COR-L47 (cell line): ENCODE measurements at places on chromosomes 11 and 22.

DNA sequence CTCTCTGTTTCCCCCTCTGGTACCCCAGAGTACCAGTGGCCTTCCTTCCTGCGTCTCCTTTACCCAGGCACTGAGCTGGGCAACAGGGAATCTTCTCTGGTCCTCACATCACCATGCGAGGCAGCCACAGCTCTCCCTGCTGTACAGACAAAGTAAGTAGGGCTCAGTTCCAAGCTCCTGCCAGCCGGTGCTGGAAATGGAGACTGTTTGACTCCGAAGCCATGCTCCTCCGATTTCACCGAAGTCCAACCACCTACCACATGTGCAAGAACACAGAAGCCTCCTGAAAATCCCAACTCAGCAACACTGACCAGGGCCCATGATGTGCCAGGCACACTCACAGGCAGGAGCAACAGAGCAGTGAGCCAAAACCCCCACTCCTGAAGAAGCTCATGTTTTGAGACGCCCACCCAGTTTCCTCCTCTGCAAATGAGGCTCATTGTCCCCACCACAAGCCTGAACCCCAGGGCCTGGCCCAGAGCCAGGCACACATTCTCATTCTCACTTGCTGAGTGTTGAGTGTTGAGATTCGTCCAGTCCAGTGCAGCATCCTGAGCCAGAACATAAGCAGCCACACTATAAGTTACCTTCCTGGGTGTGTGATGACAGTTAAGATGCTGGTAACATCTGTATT, 156.0 kb downstream of the MPPED1 start:
- DNase-seq, result no peak

DNA sequence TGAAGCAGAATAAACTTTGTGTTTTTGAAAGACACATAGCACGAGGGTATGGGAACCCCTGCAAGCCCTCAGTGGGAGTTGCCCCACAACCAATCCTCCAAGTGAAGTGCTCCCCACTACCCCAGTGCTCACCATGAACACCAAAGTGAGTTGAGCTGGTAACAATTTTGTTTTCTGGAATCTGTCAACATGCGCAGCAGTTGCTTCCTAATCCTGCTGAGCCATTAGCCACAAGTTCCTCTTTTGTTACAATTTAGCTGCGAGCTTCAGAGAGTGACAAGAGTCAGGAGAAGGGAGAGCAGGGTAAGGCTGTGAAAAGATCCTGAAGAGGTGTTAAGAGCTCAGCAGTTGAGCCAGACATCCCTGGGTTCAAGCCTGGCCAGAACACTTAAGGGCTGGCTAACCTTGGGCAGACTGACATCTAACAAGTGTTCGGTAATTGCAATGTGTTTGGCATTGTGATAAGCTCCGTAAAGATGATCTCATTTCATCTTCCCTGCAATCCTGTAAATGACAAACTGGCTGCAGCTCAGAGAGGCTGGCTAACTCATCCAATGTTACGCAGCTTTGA, 24.1 kb upstream of the ASPHD2 start:
- no peak for DNase-seq

DNA sequence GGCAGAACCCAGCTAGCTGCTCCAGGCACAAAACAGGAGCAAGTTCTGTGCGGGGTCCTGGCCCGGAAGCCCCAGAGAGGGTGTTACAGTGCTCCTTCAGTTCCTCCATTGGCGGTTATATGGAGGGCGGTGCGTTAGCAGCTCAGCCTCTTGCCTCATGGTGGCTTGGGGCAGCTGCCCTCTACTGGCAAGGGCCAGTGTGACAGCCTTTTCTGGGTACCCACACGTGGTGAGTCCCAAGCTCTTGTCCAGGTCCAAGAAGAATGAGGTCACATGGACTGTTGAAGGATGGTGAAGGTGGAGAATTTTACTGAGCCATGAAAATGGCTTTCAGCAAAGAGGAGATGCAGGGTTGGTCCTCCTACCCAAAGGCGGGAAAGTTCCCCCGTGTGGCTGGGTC, 100.5 kb downstream of the WT1 start:
- DNase-seq, result no peak

DNA sequence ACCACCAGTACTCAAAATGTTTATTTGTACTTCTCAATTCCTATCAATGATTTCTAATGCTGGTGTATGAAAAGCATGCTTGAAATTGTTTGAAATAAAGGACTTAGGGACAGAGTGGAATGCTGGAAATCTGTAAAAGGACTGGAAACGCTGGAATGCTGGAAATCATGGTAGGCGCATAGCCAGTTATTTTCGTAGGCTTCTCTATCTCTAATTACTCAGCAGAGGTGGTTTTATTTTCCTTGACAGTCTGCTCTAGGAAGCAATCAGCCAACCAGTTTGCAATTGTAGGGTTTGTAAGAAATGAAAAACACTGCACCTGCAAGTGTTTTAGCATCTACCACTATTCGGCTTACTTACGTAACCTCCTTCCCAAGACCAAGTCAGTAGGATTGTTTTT, 788 bp downstream of the LIN7C start:
- no peak for DNase-seq

GRCh38 chr11:112801025-112801816, 160.0 kb upstream of the NCAM1 start:
- DNase-seq, result no peak

DNA sequence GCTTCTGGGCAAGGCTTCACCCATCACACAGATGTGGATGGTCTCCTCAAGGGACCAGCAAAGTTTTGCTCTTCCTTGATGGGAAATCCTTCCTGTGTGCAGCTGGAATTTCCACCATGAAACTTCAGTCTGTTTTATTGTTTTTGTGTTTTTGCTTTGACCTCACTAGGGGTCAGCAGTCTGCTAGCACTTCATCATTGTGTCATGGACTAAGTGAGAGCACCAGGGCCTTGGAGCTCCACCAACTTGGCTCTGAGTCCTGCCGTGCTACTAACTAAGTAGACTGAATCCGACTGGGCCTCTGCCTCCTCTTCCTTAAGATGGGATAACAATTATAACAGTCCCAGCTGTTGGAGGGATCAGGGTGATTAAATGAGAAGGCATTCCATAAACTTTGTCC, 305.8 kb upstream of the NCAM1 start:
- no peak for DNase-seq

DNA sequence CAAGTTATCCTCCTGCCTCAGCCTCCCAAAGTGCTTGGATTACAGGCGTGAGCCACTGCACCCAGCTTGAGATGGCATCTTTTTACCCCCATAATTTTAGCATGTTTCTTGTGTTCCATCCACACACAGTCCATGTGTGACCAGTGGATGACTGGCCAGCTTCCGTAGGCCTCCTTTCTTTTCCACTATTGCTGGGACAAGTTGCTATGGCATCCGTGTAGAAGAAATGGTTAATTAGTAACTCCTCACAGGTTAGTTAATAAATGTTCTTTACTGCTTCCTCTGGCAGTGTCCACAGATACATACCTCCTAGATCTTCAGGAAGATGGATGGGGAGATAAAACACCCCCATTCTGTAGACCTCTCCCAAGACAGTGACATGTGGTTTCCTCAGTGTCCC, 154.3 kb upstream of the RASSF10 start:
- DNase-seq, result no peak

GRCh38 chr11:43504316-43504950, 145.7 kb downstream of the TTC17 start:
- DNase-seq, result peak; percentile 58

DNA sequence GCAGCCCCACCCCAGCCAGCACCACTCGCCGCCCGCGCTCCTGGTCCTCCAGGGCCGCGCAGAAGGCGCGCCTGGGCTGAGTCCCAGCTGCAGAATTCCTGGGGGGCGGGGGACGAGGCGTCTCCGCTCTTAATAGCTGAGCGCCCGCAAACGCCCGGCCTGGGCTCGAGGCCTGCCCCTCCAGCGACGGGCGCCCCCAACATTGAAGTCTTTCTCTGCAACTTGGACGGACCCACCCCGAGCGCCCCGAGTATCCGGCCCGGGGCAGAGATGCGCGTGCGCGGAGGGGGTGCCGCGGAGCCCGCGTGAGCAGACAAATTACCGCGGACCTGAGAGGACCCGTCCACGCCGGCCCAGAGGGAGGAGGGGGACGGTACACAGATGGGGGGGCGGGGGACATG, 6.7 kb upstream of the SYT7 start:
- no peak for DNase-seq

- DNase-seq, result no peak
Observed at GRCh38 chr11:26150031-26150430, 181.9 kb upstream of the ANO3 start.

DNA sequence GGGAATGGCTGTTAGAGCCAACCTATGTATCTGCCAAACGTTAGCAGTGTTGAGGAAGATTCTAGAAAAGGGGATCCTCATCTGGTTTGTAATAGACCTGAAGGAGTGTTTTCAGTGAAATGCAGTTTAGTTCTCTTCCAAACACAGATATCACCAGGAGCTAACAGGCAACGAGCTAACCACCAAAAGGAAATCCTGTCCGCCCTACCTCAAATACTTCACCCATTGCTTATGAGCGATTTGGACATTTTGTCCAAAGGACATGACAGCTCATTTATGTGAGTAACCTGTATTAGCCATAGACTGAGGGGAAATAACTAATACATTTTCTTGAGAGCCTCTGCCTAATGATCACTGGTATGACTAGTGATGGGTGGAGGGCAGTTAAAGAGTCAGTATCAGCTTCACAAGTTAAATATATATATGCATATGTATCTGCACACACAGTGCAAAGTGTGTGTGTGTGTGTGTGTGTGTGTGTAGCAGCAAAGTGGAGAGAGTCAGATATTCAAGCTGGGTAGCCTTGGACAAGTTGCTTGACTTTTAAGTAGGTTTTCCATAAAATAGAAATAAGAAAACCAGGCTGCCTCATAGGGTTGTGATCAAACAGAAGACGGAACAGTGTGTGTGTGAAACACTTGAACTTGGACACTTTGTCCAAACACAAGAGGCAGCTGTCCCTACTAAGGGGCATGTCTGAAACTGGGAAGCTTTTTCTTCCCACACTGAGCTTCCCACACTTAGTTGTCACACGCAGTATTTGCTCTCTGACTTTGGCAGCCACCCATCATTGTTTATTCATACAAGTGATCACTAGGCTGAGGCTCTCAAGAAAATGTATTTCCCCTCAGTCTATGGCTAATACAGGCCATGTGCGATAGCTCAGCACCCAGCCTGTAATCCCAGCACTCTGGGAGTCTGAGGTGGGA, 940 bp upstream of the C11orf91 start:
- no peak for DNase-seq

DNA sequence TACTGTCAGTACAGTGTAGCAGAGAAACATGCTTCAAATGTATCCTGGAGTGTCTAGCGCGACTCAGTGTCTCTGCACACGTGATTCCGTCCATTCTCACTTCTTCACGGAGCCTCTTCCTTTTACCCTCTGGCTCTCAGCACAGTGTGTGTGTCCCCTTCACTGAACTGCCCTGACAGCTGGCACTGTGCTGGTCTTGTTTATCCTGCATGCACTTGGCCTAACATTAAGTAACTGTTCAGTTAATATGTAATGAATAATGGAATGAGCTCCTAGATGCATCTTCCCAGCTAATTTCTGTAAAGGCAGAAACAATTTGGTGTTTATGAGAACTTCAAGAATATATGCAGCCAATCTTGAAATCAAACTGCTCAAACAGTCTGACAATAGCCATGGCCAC, 44.4 kb downstream of the KMT5B start:
- no peak for DNase-seq

DNA sequence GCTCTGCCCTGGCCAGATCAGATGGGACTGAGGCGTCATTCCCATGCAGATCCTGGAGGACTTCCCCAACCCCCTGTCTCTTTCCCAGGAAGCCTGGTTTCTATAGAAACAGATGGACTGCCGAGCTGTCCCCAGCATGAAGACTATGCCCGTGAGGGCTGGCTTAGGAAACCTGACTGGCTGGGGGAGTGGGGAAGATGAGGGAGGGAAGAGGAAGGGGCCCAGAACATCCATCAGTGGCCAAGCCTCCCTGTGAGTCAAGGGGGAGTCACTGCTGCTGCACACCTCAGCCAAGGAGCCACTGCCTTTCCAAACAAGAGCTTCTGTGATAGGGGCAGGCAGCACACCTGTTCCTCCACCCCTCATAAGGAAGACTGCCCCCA, 5.8 kb downstream of the TP53I11 start:
- DNase-seq, result no peak

- DNase-seq, result no peak
Observed at GRCh38 chr11:18715476-18715875, 10.5 kb downstream of the IGSF22 start.

DNA sequence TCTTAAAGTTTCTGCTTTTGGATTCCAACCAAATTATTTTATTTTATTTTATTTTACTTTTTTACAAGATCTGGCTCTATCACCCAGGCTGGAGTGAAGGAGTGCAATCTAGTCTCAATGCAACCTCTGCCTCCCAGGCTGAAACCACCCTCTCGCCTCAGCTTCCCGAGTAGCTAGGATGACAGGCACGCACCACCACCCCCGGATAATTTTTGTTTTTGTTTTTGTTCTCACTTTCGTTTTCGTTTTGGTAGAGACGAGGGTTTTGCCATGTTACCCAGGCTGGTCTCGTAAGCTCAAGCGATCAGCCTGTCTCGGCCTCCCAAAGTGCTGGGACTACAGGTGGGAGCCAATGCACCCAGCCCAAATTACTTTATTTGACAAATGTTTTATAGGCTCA, 219.8 kb downstream of the ETS1 start:
- no peak for DNase-seq

DNA sequence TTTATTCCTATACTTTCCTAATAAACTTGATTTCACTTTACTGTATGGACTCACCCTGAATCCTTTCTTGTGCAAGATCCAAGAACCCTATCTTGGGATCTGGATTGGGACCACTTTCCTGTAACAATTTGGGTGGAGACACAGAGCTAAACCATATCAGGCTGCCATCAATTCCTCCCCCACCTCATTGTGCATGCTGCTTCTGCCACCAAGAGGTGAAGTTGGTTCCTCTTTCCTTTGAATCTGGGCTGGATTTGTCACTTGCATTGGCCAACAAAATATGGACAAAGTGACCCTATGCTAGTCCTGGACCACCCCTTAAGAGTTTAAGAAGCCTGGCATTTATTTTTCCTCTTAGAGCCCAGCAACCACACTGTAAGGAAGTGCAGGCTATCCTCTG, 39.4 kb upstream of the CEP295 start:
- DNase-seq, result no peak

DNA sequence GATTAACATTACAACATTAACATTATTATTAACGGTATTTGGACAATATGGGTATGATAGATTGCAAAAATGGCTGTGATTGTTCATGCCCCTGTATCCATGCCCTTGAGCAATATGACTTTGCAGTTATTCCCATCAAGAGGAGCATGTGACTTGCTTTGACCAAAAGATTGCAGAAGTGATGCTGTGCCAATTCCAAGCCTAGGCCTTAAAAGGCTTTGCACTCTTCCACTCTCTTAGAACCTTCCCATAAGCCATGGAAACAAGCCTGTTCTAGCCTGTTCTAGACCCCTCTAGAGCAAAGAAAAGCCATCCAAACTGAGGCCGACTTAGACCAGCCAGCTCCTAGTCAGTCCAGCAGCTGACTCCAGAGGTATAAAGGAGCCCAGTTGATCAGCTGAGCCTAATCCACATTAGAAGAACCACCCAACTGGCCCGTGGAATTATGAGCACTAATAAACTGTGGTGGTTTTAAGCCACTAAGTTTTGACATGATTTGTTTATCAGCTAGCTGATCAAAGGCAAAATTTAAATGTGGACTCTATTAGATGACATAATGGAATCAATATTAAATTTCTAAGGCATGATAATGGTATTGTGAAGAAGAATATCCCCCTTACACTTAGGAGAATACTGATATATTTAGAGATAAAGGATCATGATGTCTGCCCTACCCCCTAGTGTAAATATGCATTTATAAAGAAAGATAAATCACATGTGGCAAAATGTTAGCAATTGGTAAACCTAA, 28.6 kb downstream of the RAB30 start:
- DNase-seq, result no peak
